ENCODE measurements at places on chromosomes 7 and 10.

- no peak for DNase-seq
Measured at GRCh38 chr10:74541375-74541774, 285.0 kb upstream of the KAT6B start.

DNA sequence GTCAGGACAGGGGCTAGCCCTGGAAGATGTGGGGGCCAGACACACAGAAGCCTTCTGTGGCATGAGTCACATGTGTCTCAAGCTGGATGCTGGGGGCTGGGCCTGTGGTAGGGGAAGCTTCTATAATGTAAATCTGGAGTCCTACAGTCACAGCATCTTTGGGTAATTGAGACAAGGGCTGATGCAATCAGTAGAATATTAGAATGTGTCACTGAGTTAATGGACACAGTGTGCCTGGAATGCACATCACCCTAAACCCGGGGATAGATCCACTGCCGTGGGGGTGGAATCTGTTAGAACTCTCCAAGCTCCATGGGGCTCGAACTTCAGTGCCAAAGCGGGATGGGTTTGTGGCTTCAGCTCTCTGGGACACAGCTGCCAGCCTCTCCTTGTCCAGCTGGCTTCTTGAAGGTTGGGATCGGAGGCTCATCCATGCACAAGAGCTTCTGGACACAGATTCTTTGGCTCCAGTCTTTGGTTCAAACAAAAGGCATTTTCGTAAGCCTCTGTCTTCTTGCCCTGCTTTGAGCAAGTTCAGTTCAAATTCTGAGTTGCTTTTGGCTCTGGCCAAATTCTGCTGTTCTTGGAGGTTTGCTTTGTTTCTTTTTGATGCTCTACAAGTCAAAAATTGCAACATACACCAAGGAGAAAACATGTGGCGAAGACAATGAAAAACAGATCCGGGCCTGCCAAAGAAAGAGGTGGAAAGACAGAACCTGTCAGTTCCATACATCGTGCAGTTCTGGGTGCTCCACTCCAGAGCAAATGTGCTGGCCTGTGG, 194.8 kb upstream of the ZNF32 start:
- DNase-seq: no peak

- no peak for DNase-seq
Measured at GRCh38 chr7:45998506-45998905, 77.4 kb upstream of the IGFBP3 start.

GRCh38 chr7:112143582-112143981, 62.6 kb downstream of the DOCK4 start:
- no peak for DNase-seq

DNA sequence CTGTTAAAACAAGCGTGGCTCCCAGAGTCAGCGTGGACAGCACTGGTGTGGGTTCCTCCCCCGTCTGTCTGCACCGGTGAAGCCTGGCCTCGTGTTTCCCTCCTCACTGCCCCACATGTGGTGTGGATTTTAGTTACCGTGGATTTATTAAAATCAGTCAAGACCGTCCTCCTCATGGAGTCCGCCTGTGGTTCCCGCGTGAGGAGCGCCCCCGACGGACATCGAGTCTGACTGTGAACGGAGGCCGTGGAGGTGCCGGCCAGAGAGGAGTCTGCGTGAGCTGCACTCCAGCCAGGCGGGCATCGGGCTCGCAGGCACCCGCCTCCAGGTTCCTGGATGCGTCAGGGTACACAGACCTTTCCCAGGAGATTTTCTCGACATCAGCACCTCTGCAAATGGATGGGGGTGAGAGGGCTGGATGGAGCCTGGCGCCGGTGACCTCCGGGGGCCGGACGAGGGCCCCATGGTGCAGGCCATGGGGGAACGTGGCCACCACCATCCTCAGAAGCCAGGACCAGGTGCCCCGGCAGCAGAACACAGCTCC, 26.3 kb upstream of the UTF1 start:
- no peak for DNase-seq

DNA sequence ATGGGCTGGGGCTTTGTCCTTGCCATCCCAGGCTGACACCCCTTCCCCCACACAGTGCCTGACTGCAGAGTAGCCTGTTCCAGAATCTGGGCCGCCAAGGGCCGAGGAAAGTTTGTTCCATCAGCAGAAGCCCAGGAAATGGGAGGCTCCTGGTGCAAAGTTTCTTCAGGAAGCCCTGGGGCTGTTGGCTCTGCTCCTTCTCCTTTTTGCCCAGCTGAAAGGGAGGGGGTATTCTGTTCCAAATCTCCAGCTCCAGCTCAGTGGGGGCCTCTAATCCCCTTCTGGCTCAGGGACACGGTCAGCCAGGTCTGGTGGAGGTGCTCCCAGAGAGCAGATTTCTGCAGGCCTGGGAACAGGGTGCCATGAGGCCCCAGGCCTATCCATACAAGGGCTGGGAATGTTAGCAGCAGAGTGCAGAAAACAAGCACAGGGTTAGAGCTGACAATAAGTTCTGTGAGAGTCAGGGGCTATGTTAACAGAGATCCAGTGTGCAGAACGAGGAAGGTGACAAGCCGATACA, 399.5 kb downstream of the RPS24 start:
- DNase-seq: no peak

- DNase-seq: no peak
Measured at GRCh38 chr7:28871631-28872030, 86.5 kb downstream of the TRIL start.

- DNase-seq: peak; percentile 29
Measured at GRCh38 chr7:123666492-123666891, 10.8 kb downstream of the LMOD2 start.

DNA sequence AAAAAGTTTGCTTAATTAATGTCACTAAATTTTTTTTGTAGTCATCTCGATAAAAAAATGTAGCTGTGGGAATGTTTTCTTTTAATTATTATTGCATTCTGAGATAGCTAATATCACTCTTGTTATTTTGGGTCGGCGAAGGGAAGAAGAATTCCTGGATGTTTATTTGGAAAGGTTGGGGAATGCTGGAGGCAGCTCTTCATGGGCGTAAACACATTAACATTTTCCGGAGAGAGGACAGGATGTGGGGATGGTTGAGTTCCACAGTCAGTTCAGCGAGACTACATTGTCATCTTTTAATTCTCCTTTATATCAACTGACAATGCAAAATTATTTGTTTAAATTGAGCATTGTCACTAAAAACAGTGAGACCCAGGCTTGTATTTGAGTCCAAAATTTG, 72.5 kb downstream of the RAMP3 start:
- DNase-seq: no peak

DNA sequence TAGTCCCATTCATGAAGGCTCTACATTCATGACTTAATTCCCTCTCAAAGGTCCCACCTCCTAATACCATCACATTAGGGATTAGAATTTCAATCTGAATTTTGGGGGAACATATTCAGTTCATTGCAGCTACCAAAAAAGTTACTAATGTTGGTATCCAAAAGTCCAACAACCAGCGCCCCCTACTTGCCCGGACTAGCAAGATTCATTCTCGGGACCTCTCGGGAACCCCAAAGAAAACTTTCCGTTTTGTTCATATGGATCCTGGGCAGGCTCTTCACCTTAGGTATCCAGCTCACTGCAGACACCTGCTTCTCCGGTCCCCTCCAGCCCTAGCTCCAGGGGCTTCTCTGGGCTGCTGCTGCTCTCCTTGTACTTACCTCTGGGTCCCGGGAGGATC, 8.9 kb upstream of the GRK5 start:
- DNase-seq: no peak

- DNase-seq: no peak
Measured at GRCh38 chr10:11643039-11643438, 31.6 kb upstream of the USP6NL start.

- DNase-seq: no peak
Measured at GRCh38 chr7:66187905-66188304, 17.2 kb upstream of the TPST1 start.

DNA sequence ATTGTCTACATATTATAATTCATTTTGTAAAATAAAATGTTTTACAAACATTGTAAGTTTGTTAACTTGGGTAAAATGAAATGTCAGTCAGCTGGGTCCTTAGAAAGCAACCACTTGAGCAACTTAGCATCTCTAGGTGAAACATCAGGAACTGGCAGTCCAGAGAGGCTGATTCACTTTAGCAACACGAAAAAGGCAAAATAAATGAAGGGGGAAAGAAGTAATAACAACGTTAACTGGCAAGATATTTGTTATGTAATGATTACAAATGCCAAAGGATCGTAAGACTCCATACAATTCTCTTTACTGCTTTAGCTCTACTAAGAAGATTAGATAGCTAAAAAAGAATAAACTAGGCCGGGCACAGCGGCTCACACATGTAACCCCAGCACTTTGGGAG, 5.0 kb downstream of the PDZD8 start:
- DNase-seq: no peak

GRCh38 chr10:18607503-18608378, 43.6 kb downstream of the NSUN6 start:
- DNase-seq: no peak

- DNase-seq: no peak
Measured at GRCh38 chr7:37732253-37732652, 48.7 kb downstream of the GPR141 start.

GRCh38 chr7:4244635-4245034, 437.5 kb upstream of the FOXK1 start:
- no peak for DNase-seq

DNA sequence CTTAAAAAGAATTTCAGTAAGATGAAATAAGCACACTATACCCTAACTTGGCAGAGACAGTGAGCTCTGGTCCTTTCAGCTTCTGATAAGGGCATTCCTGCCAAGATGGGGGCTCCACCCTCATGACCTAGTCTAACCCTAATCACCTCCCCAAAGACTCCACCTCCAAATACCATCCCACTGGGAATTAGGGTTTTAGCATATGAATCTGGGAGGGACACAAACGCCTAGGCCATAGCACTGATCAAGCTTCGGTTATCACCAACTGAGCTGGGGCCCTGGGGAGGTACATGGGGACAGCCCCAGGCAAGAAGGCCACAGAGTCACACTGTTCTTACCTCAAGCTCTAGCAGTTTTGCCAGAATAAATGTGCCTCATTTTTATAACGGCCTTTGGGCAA, 31.4 kb downstream of the PALS2 start:
- DNase-seq: no peak

DNA sequence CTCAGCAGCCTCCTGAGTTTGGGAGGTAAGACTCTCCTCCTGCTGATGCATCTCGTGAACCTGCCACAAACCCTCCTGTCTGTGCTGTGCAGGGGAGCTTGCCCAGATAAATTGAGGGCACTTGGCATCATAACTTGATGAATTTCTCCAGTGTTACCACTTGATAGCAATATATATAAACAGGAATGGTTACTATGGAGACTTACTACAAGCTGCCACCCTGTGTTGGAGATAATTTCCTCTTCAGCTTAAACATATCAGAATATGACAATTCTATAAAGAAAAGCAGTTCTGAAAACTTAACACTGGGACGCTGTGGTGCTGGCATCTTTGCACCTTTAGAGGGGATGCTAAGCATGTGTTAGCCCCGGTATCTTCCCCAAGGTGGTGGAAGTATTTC, 14.9 kb downstream of the PFKFB3 start:
- DNase-seq: no peak

DNA sequence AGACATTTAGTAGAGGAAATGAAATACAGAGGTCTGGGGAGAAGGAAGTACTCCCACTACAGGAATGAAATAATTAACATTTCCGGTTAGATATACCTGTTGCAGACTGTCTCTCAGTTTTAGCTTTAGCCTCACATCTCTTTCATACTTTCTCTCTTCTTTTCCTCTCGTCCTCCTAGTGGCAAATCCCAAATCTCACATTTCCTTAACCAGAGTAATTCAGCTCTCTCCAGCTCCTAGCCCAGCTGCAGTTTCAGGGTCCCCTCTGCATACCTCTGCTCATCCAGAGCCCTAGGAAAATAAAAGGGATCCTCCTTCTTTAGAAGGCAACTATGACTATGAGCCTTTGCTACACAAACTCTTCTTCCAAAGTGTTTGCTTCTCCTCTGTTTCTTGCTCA, 643.2 kb downstream of the PHTF2 start:
- DNase-seq: no peak

- no peak for DNase-seq
Measured at GRCh38 chr10:6977398-6978186, 397.5 kb upstream of the PRKCQ start.

GRCh38 chr10:108598831-108599230, 1324.5 kb downstream of the XPNPEP1 start:
- no peak for DNase-seq

DNA sequence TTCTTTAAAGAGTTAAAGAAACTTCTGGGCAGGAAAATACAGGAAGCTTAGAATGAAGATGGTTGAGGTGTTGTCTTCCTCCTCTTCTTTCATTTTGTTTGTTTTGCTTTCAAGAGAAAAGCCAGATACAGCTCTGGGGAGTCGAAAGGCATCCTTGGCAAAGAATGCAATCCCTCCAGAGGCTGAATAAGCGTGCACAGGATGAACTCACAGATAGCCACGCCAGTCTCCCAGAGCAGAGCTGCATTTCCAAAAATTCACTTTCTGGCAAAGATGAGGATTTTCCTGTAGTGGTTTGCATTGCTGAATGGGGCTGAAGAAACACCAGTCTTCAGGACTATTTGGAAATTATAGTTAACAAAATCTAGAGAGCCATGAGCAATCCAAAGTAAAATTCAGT, 336.4 kb downstream of the NRG3 start:
- no peak for DNase-seq

DNA sequence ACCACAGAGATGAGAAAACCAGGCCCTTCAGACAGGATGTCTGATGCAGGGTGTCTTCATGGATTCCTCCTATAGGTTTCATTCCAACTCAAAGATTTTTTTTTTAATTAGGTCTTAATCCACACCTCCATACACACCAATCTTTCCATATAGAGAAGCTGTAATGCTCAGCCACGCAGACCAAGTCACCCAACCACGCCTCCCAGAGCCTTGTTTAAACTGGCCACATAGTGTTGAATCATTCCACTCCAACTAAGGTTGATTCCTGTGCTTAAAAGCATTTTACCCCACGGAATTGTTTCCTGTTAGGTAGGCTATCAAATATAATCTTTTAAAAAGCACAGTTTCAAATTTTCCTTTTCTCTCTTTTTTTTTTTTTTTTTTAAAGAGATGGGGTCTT, 153.6 kb downstream of the TYW1B start:
- DNase-seq: no peak

DNA sequence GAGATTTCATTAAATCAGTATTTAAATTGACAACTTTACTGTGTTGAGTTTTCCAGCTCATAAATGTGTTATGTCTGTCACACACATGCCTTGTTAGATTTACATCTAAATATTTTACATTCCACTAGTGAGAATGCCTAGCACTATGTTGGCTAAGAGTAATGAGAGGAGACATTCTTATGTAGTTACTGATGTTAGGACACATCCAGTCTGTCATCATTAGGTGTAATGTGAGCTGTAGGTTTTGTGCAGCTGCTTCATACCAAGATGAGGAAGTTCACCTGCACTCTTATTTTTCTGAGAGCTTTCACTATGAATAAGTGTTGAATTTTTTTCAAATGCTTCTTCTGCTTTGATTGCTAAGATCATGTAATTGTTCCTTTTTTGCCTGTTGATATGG, 218.0 kb upstream of the IGFBP3 start:
- DNase-seq: no peak

- DNase-seq: no peak
Measured at GRCh38 chr10:79289801-79290200, 57.5 kb upstream of the PPIF start.

GRCh38 chr10:93344691-93345090, 137.4 kb downstream of the MYOF start:
- DNase-seq: no peak

- DNase-seq: no peak
Measured at GRCh38 chr10:132366006-132366405, 31.0 kb upstream of the PWWP2B start.

All from NCI-H1417 treated with DMSO at 0.1 percent for 48 hours (cell line).